ENCODE measurements at places on chromosomes 12 and 14.

DNA sequence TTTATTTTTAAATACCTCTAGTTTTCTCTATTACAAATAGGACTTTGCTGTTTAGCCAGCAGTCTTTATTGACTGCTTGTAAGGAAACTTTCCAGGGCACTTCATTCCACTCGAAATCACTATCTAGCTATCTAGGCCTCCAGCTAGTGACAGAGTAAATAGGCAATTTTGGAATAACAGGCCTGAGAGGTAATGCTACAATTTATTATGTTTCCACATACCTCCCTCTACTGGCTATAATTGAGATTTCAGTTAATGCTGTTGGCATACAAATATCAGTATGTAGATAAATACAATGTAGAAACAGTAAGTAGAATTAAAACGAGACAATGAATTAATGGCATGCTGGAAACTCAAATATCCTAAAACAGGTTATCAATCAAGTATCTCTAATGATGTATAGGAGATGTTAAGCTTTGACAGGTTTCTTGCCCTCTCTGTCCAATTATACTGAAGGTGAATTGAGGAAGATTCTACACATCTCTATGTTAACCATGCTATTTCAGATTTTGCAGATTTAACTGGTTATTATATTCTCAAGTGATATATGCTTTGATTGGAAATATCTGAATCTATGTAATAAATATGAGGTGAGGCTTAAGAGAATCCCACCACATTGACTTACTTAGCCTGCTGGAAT lies 7.2 kb downstream of the DTD2 start:
- peak; percentile 34 for DNase-seq

DNA sequence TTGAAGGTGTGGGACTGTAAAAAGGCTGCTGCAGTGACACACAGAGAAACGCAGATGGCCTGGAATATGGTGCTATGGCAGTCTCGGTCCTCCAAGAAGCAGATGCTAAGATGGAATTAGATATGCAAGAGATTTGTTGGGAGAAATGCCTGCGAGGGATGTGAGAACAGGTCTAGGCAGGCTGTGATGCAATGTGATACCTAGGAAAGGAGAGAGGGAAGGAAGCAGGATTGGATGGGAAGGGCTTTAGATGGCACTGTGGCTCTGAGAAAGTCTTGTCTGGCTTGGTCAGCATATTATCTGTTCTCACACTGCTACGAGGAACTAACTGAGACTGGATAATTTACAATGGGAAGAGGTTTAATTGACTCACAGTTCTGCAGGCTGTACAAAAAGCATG lies 374.4 kb downstream of the BCAT1 start:
- DNase-seq, result no peak

- no peak for DNase-seq
Observed at GRCh38 chr14:29528889-29529288, 398.8 kb downstream of the PRKD1 start.

GRCh38 chr12:1920971-1921370 lies 2.5 kb upstream of the CACNA2D4 start:
- DNase-seq, result no peak

GRCh38 chr14:101506926-101507835 lies 54.1 kb upstream of the DIO3 start:
- DNase-seq, result no peak

DNA sequence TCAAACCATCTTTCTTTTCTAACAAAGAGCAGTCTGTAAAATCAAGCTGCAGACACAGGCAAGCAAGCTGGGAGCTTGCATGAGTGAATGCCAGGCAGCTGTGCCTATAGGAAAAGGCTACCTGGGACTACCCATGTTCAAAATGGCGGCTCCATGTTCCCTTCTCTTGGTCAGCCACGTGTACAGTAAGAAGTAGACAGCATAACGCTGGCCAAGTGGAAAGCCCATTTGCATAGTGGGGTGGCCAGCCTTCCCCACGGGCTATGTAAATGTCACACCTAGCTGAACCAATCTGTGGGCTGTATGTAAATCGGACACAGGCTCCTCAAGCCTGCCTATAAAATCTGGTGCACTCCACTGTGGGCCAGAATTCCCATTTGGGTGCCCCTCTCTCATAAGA lies 117.1 kb downstream of the SYT10 start:
- DNase-seq, result no peak

DNA sequence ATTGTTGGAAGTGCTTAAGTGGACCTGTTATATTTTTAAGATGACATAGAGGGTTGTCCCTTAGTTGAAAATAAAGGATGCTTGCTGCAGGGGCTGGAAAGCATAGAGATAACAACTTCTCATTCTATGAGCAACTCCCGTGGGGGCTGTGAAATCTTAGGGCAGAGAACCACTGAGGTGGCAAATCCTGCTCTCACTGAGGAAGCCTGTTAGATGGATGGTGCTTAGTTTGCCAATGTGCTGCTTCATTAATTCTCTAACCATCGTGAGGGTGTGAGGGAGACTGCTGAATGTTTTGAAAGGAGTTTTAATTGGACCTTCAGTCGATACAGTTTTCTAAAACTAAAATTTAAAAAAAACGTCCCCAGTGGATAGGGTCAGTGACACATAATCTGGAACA lies 46.5 kb downstream of the PTPRO start:
- no peak for DNase-seq

DNA sequence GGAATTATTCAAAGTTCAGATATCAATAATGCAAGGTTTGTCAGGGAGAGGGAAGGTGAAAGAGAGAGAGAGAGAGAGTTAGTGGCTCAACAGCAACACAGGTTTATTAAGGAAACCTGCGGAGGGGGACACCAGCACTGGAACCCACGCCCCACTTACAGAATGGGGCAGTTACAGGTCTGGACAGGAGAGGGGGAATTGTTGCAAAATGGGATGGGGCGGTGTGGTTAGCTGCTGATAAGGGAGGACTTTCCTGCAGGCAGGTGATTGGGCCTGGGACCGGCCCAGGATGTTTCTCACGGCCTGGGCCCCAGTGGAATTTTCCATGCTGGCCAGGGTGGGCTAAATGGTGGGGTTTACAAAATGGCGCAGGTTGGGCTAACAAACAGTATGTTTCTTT lies 278.2 kb upstream of the SLC16A7 start:
- DNase-seq, result no peak

- DNase-seq, result no peak
Observed at GRCh38 chr12:26939953-26940352, 1.7 kb downstream of the FGFR1OP2 start.

- DNase-seq, result no peak
Observed at GRCh38 chr14:51782435-51782834, 78.0 kb upstream of the GNG2 start.

- no peak for DNase-seq
Observed at GRCh38 chr12:96400631-96401075, 414 bp upstream of the CDK17 start.

GRCh38 chr14:76584271-76584702 lies 177.0 kb upstream of the VASH1 start:
- DNase-seq, result no peak

GRCh38 chr12:118052324-118053070 lies 8.5 kb downstream of the WSB2 start:
- DNase-seq, result no peak

DNA sequence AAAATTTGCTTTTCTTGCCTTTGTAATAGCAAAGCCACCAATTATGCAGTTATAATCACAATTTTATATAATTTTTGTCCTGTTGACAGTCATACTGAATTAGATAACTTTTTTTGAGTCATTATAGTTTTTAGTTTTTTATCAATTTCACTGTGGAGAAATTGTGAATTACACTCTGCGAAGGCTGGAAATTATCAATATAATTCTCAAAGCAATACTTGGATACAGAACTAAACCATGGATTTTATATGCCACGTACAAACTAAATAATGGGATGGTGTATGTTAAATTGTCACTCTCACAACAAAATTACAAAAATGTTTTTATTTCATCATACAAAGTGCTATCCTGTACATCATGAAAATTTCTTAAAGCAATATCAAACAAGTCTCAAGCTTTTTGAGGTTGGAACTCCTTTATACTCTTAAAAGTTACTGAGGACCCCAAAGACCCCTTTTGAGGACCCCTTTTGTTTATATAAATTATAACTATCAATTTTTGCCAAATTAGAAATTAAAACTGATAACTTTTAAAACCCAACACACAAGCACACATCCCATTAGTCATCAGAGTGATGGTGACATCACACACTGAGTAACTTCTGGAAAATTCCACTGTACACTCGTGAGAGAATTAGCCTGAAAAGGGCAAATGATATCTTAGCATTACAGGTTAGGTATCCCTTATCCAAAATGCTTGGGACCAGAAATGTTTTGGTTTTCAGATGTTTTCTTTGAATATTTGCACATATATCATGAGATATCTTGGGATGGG lies 19.8 kb upstream of the AQP2 start:
- DNase-seq, result no peak

GRCh38 chr12:43882578-43883178 lies 46.8 kb downstream of the TMEM117 start:
- DNase-seq, result peak; percentile 63

DNA sequence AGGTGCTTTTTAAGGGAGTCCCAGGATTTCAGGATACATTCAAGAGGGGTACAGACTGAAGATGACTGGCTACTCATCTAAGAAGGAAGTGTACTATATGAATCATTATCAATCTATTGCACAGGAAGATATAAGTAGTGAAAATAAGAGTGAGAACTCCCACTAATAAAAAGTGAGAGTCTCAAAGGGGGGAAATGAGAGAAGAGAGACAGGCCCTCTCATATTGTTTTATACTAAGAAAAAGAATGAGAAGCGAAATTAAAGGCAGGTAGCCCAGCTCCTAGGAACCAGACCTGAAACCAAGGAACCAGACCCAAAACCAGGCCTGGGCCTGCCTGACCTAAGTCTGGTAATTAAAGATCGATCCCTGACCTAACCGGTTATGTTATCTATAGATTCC lies 54.6 kb downstream of the TESPA1 start:
- DNase-seq, result no peak

DNA sequence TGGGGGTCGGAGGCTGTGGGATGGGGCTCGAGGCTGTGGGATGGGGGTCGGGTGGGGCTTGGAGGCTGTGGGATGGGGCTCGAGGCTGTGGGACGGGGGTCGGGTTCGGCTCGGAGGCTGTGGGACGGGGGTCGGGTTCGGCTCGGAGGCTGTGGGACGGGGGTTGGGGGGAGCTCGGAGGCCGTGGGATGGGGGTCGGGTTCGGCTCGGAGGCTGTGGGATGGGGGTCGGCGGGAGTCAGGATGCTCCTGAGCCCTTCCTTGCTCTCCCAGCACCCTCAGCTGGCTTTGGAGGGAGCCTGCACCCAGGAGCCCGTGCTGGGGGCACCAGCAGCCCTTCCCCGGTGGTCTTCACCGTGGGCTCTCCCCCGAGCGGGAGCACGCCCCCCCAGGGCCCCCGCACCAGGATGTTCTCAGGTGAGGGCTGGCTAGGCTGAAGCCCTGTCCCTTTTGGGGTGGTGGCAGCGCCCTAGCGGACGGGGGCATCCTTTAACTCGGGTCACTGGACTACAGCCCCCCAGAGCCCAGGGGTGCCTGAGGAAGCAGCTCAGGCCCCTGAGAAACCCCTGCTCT lies 11.9 kb upstream of the PUS1 start:
- no peak for DNase-seq

DNA sequence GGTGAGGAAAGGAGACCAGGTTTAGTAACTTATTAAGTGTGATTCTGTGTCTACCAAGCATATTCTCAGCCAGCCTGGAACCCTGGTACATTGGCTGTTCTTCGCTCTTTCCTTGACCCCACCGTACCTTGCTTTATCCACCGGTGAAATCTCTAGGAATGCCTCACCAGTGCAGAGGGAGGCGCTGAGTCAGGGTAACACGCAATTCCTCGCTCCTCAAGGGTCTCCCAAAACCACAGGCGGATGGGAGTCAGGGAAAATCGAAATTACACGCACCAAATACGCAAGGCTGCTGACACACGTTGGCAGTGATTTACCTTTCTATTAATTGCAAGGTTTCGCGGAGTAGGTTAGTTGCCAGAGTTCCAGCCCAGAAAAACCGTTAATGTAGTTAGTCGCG lies 845 bp downstream of the L3HYPDH start:
- DNase-seq, result no peak

- no peak for DNase-seq
Observed at GRCh38 chr12:19867151-19867550, 427.9 kb downstream of the AEBP2 start.

GRCh38 chr12:57837864-57838562 lies 8.5 kb downstream of the CTDSP2 start:
- DNase-seq, result no peak

DNA sequence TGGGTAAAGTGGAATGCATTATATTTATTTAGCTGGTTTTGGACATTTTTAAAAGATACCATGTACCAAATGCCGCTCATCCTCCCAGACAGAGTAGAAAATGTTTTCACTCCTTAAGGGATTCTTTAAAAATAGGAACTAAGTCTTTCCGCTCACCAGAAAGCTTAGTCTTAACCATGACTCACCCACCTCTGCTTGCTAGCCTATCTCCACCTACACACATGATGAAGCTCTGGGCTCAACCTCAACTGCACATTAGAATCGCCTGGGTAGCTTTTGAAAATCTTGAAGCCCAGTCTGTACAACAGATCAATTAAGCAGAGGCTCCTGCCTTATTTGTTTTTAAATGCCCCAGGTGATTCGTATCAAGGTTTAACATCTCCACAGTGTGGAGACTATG lies 260.5 kb downstream of the NEDD1 start:
- no peak for DNase-seq

DNA sequence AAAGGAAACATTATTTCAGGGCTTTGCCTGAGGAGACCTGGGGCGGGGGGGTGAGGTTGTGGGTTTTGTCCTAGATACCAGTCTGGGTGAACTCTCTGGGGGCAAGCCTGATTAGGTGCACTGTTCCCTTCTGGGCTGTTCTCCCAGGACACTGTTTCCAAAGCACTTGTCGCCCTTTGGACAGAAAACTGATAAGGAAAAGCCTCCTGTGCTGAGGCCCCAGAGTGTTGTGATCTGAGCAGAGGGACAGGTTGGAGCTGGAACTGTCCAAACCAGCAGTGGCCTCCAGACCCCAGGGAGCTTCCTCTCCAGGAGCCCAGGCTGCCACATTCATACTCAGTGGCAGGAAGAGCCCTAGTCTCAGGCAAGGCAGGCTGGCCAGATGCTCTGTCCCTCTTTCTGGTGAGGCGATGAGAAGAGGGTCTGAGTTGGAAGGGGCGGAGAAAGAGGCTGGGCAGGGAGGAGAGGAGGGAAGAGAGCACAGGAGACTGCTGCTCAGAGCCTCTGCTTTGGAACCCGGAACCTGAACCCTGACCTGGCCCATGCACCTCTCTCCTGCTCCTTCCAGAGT lies 1.9 kb downstream of the GALNT16 start:
- DNase-seq, result no peak

- no peak for DNase-seq
Observed at GRCh38 chr12:11730299-11731041, 81.0 kb downstream of the ETV6 start.

DNA sequence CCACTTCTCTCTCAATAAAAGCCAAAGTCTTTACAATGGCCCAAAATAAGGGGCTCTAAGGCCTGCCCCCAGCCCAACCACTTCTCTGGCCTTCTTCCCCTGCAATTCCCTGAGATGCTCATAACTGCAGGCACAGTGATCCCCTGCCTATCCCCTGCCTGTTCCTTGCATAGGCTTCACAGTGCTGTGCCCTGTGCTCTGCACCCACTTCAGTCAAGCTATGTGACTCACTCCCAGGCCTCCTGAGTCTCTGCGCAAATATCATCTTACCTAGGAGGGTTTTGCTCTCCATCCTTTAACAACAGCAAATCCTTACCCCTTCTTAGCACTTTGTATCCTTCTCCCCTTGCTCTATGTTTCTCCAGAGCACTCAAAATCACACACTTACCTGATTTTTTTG lies 242.2 kb downstream of the MSRB3 start:
- no peak for DNase-seq

GRCh38 chr12:121023799-121024198 lies 7.5 kb upstream of the C12orf43 start:
- DNase-seq, result no peak

Data from CD4-positive, alpha-beta T cell treated with Interleukin-12 subunit alpha and Interleukin-12 subunit beta, for 1 hour (primary cell).